Epithelial cell of esophagus (primary cell): ENCODE measurements at places on chromosomes 7 and 10.

DNA sequence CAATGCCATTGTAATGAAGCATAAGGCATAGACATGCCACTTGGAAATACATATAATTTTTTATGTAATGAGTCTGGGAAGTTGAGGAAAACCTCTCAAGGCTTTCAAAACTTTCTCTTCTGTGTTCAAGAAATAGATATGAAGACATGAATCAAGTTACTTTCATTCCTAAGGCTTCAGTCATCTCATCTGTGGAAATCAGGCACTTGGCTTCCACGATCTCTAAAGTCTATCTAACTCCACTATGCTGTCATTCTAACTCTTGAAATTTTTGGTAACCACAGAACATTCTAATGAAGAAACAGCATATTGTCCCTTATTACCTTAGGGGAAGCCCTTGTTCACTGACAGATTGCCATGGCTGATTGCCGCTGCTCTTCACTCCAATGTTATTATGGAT, 242.6 kb downstream of the CNTNAP2 start:
- no peak for DNase-seq

DNA sequence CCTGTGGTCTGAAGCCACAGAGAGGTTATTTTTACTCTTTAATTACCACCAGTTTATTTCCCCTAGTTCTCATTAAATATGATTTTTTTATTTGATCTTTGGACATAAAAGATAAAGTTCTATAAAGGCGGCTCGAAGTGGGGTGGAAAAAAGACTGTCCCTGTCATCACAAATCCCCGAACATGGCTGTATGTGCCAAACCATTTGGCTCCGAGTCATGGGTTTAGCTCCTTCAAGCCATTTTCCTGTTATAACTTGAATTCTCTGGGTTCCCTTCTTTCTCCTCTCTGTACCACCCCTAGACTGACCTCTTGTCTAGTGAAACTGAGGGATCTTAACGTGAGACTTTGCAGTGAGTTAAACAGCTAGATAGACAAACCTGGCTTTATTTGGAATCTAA, 181.6 kb downstream of the BMPER start:
- DNase-seq: no peak

DNA sequence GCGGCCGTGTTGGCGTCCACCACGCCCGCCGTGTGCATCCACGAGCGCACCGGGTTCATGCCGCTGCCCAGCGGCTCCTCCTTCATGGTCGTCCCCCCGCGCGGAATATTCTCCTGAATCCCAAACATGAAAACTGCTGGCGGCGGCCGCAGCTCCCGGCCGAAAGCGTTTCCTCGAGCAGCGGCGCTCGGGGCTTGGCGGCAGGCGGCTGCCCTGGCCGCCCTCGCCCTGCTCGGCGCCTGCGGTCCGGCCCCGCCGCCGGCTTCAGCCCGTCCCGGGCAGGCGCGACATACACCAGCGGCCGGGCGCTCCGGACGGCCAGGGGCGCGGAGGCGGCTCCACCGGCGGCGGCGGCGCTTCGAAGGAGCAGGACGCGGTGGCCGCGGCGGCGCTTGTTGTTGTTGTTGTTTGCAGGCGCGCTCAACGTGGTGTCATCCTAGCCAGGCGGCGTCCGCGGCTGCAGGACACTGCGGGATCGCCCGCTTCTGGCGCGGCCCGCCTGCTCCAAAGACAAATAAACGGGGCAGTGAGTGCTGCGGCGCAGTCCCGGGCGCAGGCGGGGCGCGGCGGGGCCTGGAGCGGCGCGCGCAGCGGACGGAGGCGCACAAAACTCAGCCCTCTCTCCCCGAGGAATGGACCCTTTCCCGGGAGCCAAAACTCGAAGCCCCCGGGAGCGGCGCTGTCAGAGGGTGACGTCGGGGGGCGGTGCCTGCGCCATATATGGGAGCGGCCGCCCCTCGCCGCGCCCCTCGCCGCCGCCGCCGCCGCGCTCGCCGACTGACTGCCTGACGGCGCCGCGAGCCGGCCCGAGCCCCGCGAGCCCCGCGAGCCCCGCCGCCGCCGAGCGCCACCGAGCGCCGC, at the start of gene EBF3:
EBF3 (minus strand) TSS at position 634 of the 861 bp plus-strand sequence; CDS start at position 128, 506 bp downstream.
- peak; percentile 44 for DNase-seq

- DNase-seq: no peak
Measured at GRCh38 chr7:29156907-29157452, 10.6 kb upstream of the CPVL start.

GRCh38 chr10:21161647-21162046, 264.5 kb upstream of the NEBL start:
- no peak for DNase-seq

GRCh38 chr7:87628780-87629569, 777 bp downstream of the RUNDC3B start:
- DNase-seq: peak; percentile 57

DNA sequence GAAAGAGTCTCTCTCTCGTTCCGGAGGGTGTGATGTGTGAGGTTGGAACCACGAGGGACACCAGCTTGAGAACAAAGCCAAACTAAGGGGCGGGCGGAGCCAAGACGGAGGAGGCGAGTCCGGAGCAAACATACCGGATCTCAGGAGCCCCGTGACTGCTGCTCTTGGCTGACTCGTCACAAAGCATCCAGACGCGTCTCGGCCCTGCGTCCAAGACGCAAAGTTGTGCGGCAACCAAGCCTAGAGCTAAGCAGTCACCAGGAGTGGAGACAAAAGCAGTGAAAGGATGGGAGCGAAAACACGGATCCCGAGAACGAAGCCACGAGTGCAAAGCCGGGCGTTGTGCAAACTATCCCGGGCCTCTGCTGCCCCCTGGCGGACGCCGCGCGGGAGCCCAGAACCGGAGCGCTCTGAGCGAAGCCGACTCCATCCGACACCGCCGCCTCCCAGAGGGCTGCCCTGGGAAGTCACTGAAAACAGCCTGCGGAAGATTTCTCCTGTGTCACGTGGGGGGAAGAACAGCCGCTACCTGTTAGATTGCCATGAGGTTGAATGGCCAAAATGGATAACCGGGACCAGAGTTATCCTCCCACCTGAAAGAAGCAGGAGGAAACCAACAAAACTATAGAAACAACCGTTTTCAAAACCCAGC, 46.4 kb upstream of the TMEM72 start:
- DNase-seq: peak; percentile 73

DNA sequence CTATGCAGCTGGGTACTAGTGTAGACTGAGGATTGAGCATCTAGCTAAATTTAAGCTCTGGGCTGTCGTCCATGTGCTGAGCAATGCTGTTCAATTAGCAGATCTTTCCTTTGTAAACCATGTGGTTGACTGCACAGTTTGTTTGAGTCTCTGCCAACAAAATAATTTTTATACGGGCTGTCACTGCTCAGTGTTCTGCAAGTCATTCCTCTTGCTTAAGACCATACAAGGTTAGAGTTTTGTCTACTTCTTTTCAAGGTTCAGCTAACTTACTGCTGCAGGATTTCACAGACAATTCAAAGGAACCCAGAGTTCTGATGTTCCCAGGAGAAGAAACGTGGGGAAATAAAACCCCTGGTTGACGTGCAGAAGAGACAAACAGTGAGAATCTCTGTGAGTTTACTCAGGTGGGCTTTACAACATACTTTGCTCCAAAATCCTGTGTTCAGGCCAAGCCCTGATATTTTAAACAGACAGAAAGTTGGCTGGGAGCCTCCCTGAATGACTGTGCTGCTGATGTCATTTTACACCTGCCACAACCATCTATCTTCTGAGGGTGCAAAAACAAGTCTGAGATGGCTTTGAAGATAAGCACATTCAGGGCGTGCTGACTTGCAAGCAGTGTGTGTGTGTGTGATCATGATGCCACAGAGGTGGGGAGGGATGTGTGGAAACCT, 177.1 kb upstream of the SVIL start:
- DNase-seq: peak; percentile 86
